ENCODE measurements at places on chromosomes 1 and 21.
A peak's percentile ranks its signal among the peaks of the same experiment; 100 is the strongest.

DNA sequence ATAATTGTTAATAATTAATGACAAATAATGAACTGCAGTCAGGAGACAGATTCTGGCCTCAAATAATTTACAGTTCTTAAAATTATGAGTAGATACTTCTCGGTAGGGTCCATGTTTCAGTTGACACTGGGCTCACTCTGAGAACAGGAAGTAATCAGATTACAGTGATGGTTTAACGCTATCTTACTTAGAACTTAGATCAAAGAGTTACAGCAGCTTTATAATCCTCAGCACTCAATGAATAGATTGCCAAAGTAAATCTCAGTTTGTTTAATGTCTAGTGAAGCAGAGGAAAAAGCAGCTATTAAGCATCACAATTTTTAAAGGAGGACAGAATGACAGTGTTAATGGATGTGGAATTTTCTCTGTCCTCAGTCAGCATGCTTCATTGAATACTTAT, 79.6 kb downstream of the PDE4B start:
- no peak for DNase-seq

GRCh38 chr1:31531177-31531999, 44.9 kb upstream of the TINAGL1 start:
- DNase-seq = no peak

DNA sequence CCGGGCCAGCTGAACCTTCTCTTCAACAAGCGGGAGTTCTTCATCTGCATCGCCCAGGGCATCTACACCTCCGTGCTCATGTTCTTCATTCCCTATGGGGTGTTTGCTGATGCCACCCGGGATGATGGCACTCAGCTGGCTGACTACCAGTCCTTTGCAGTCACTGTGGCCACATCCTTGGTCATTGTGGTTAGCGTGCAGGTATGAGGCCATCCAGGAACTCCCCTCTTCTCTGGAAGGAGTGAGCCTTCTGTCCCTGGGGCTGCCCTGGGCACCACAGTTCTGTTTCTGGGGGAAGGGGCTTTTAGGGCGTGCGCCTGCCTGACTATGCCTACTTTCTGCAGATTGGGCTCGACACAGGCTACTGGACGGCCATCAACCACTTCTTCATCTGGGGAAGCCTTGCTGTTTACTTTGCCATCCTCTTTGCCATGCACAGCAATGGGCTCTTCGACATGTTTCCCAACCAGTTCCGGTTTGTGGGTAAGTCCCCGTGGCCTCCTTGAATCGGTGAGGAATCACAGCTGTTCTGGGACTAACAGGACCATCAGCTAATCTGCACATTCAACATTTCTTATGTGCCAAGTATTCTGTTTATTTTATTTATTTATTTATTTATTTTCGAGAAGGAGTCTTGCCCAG, 21.1 kb downstream of the ATP8B2 start:
- DNase-seq = no peak

DNA sequence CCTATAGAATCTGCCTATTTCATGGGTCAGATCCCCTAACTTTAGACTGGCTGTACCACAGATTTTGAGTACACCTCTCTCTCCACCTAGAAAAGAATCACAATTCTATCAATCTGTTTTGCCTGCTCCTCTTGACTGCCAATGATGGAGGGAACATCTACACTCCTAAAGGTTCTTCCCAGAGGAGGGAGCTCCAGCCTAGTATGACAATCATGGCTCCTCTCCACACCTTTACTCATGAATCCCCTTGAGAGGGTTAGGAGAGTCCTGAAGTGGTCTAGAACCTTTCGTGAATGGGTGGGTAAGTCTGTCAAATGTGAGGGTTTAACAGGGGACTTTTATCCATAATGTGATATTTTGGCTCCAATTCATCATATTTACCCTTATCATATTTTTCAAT, 48.0 kb downstream of the DNAI4 start:
- no peak for DNase-seq

DNA sequence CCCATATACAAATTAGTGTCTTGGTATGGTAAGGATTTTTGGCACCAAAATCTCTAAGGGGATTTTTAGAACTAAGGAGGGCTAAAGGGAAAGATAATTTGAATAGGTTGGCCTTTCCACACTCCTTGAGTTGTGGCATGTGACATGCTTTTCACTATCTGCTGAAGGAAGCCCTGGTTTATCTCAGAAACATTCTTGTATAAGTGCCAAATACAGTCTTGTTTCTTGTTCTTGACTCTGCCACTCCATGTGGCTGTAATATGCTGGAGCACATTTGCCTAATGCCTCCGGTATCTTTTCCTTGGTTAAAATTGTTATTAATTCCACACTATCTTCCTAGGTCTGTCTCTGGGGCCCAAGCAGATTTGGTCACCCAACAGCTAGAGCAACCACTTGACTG, 457.0 kb downstream of the USP25 start:
- DNase-seq = no peak

GRCh38 chr1:64133036-64133435, 70.4 kb upstream of the UBE2U start:
- DNase-seq = no peak

DNA sequence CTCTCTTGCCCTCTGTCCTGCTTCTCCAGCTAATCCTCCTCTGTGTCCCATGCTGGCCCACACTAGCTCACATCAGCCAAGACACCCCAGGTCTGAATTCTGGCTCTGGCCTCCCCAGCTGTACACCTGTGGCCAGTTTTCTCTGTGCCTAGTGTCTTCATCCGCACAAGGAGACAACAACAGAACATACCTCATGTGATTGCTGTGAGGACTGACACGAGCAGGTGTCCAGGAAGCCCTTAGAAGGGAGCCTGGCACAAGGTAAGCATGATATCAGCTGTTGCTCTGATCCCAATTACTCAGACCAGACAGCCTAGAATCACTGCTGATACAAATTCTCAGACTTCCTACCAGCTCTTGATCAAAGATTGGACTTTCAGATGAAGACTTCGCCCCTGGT, 71.2 kb upstream of the GJB5 start:
- DNase-seq = no peak

- DNase-seq = peak; percentile 63
Observed at GRCh38 chr1:36576118-36576517, 93.4 kb upstream of the CSF3R start.

GRCh38 chr1:231936983-231937775, 310.6 kb downstream of the DISC1 start:
- no peak for DNase-seq

- no peak for DNase-seq
Observed at GRCh38 chr1:226111883-226112261, 49.4 kb downstream of the H3-3A start.

DNA sequence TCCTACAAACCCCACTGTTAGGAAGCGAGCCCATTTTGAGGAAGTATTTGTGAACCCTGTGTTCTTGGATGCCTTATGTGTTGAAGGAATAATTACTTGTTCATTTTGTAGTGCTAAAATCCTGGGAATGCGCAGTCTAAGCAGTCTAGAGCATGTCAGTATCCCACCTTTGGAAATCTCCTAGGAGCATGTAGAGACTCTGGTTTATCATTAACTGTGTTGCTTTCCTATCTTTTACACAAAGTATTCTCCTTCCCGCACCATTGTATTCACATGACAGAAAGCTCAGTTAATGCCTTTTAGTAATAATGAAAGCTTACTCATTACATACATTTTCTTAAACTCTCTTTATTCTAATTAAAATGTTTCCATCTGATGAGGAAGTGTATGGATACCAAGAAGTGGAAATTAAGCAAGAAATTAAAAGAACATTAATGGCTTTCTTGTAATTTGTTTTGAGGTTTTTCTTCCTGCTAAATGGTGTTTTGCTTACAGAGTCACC, 99.4 kb downstream of the CAMTA1 start:
- no peak for DNase-seq

DNA sequence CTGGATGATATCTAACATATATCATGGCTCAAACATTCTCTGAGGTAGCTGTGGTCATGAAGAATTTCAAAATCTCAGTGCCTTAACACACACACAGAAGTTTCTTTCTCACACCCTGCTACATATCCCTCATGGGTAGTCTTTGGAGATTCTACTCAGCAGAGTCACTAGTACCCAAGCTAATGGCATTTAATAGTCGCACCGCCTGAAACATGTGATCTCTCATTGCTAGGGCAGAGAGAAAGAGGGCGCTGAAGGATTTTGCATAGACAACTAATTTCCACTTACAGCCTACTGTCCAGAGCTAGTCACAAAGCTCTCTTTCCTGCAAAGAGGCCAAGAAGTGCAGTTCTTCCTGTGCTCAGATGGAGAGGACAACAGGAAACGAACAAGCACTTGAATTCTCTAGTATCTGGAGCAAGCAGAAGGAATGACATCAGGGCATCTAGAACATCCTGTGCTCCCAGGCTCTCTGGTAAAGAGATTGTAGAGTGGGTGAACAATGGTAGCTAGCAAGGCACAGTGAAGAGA, 183.4 kb upstream of the PTBP2 start:
- no peak for DNase-seq

- DNase-seq = no peak
Observed at GRCh38 chr1:47201179-47201578, 11.3 kb upstream of the PDZK1IP1 start.

DNA sequence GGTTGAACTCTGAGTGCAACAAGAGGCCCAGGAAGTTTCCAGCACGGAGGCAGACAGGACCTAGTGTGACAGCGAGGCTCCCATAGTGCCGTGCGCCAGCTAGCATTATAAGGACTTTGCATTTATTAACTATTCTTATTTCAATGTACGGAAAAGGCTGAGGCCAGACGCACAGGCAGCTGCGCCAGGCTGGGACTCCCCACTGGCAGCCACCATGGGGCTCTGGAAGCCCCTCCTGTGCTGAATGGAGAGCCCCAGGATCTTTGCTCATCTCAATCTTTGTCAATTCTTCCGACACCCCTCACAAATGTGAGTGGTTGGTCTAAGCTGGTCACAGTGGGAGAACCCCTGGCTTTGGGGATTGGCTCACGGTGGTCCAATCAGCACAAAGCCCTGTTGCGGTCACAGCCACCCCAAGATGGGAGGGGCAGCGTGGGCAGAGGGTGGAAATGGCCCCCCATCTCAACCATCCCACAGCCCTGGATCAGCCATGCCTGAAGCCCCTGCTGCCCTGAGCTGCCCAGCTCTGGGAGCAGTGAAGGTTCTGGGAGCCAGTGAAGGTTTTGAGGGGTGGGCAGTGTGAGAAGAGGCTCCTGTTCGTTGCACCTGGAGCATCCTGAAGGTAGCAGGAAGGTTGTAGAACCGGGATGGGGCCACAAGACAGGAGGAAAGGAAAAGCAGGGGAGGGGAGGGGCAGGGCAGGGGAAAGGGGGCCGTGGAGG, 59.5 kb upstream of the ADARB1 start:
- no peak for DNase-seq

GRCh38 chr1:43822040-43822690, 111.4 kb upstream of the ARTN start:
- DNase-seq = no peak

- no peak for DNase-seq
Observed at GRCh38 chr1:17096584-17096983, 22.7 kb downstream of the PADI2 start.

DNA sequence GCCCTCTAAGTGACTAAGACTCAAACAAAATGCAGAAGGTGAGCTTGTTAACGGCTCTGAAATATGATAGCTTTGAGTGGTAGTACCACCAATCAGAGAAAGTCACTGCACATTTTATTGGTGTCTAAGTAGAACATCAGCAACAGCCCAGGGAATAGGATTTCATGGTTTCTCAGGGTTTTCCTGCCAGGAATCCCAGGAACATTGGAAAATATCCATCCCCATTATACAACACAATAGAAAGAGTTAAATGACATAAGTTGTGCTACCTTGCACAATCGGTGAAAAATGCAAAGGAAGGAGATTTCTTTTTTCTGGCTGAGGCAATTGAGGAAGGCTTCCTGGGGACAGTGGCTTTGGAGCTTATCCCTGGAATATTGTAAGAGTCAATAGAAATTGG, 283.1 kb downstream of the HLX start:
- DNase-seq = no peak

DNA sequence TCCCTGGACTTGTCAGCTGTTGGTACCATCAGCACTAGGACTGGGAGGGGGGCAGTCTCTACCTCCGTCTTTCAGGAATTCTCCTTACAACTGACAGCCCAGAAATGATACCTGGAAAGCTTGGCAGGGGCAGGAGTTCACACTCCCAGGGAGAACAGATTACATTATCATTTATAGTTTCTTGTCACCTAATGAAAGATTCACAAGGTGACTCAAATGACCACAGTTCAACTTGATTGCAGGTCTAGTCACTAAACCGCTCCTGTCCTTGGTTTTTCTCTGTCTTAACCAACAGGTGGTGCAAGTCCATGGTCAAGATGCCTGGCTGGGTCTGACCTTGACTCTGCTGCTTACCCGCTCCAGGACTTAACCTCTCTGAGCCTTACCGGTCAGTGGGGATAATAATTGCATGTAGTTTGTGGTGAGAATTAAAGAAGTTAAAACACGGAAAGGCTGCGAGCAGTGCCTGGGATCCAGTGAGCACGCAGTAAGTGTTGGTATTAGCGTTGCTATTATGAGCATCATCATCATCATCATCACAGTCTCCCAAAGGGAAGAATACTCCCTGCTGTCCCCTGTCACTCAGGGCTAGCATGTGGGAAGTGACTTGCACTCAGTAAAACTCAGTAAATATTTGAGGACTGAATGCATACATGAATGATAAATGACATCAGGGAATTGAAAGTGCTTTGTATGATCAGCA, 125.3 kb upstream of the CD34 start:
- no peak for DNase-seq

All from memory B cell (primary cell).